SK-N-MC (cell line): ENCODE measurements at places on chromosomes 7 and 10.

DNA sequence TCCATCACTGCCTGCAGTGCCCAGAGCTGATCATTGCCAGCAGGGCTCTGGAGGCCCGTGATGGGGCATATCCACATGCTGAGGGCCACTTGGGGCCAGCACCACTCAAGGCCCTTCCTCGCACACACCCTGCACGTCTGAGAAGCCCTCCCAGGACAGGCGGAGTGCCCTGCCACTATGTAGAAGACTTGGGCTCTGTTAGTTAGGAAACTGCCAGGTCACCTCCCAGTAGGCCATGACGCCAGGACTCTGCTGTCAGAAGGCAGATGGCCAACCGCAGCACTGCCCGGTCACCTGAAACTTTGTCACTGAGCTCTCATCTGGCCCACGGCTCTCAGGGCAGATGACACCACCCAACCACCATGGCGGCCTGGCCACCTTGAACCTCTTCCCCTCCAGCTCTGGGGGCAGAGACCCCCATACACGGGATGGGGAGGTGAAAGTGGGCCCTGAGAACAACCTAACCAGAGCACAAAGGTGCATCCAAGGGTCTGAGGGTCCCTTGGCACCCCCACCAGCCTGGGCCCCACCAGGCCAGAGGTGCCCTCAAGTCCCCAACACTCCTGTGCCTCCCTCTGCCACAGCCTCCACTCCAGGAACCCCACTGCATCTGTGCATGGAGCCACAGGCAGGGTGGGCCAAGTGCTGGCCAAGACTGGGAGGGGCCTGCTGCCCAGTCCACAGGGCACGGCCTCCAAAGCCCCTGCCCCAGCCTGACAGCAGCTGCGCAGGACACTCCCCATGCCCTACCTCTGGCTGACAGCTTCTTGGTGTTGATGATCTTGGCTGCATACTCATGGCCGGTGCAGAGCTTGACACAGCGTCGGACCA lies 41.8 kb downstream of the CAMK2B start:
- no peak for DNase-seq

GRCh38 chr10:132912713-132913558 lies 29.4 kb downstream of the CFAP46 start:
- DNase-seq: no peak

DNA sequence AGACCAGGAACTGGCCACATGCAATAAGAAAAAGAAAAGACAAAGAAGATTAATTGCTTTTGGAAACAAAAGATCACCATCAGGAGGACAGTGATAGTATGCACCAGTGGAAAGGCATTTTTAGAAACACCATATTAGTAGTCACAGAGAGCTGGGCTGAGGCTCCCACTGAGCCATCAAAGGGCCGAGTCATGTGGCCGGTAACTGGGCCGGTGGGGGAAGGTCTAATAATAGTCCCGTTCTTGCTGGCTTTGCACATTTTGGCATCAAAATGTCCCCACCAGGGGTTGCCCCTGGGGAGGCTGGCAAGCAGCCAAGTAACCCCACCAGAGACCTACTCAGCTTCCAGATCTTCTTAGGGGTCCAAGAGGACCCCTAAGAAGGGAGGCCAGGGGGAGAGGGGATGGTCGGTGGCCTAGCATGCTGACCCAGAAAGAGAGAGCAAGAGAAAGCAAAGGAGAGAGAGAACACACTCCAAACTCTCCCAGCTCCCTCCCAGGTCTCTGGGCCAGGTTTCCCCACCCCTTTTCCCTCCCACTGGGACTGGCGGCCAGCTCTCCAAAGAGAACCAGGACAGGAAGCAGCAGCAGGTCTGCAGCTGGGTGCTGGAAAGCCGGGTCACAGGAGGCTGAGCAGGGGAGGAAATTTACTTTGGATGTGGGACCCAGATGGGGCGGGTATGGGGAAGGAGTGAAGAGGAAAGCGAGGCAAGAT lies 70.2 kb upstream of the FGFR2 start:
- no peak for DNase-seq

DNA sequence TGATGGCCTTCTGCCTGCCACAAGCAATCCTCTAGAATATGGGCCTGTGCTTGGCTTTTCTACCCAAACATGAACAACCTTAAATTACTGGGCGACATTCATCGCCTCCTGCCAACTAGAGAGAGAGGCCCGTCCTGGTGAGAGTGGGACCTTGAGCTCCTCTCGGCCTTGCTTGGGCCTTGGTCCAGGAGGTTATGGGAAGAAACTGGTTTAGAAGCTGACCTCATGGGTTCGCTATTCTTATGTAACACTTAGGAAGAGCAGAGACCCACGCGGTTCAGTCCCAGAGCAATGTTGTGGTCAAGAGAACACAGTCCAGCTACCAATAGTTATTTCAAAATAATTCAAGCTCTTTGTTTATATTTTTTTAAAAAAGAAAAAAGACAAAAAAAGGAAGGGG lies 176.3 kb upstream of the ZNF32 start:
- DNase-seq: no peak

DNA sequence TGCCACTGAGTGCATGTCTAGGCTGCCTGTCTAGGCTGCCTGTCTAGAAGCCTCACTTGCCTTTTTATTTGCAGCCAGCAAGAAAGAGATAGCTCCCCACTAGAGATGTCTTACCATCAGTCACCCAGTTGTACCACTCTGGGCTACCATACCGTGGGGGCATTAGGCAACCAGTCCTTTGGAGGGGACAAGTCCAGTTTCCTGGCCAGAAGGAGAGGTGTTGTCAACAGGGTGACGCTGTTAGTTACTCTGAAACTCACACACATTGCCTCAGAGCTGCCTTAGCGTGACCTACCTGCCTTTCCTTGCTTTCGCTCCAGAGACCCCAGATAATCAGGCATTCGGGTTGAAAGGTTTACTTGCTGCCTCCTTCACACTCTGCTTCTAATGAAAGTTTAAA lies 155.4 kb downstream of the CELF2 start:
- DNase-seq: no peak

GRCh38 chr10:84842593-84842992 lies 514.2 kb downstream of the CCSER2 start:
- DNase-seq: no peak

GRCh38 chr7:37514497-37514896 lies 65.8 kb upstream of the ELMO1 start:
- no peak for DNase-seq

- peak; percentile 51 for DNase-seq
These were observed 117.7 kb downstream of the APBB1IP start for GRCh38 chr10:26555719-26556368.

DNA sequence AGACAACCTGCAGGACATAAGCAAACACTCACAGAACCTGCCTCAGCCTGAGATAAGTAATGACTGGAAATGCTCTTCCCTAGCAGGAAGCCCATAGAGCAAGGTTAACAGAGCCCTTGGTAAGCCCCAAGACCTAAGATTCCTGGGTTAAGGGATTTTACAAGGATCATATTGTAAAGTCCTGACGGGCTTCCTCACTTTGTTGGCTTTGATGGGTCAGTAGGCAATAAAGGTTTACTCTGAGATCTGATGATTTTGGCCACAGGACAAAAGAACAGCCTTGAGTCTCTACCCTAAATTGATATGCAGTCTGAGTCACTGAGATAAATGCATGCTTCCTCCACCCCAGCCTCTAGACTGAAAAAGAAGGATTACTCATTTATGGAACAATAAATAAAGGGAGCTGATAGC lies 270.8 kb downstream of the HTR7 start:
- DNase-seq: no peak

GRCh38 chr7:85498031-85498430 lies 311.2 kb upstream of the SEMA3D start:
- DNase-seq: peak; percentile 97
